ENCODE measurements at places on chromosomes 6 and 20. TPM values are rescaled to one million over a fixed set of nuclear protein-coding genes. Genes with fewer than 3 reads are reported as not detected.
A peak's percentile ranks its signal among the peaks of the same experiment; 100 is the strongest.

DNA sequence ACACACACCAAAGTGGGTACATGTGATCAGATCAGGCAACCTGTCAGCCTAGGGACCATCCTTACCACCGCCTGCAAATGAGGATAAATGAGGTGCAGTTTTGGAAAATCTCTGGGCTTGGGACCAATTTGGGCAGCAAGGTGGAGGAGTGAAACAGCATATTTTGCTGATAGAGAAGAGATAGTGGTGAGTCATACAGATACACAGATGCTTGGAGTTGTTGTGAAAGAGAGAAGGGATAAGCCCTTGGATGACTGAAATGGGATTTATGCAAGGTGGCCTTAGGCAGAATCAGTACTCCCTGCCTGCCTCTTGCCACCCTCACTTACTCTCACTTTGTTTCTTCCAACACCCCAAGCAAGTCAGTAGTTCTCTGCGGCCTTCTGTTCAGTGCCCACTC is 34.7 kb downstream of the BMP2 start:
- no peak for DNase-seq

GRCh38 chr6:143803769-143804568 is 39.2 kb upstream of the LTV1 start:
- DNase-seq, result no peak

- DNase-seq, result no peak
Measured at GRCh38 chr6:128572294-128572693, 51.9 kb upstream of the PTPRK start.

DNA sequence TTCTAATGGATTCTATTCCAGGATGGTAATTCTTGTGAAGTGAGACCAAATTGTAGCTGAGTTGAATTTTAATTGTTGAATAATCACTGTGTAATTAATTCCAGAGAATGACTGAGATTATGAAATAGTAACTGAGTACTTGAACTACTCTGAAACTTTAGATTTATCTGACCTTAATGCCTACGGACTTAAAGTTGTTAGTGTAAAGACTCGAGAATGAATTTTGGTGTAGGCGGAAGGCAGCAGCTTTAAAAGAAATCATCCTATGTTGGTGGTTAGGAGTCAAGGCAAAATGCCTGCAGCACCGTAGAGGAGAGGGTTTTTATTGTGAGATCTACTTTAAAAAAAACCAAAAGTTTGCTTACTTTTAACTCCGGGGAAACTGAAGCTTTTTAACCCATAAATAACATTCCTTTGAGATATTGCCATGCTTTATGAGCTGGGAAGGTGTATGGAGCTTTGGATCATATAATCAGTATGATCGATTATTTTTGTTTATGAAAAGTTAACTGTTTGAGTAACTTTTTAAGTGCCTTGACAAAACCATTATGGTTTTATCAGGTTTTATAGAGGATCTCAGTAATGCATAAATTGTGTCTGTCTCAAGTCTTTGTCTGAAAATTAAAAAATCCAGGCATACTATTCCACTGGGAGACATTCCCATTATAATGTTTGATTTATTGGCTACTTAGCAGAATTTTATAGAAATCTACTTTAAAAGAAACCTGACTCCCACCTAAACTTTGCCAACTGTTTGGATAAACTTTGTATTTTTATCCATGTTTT is 46.1 kb downstream of the MYO6 start:
- no peak for DNase-seq

GRCh38 chr20:46915575-46916257 is 21.1 kb downstream of the EYA2 start:
- DNase-seq, result no peak

DNA sequence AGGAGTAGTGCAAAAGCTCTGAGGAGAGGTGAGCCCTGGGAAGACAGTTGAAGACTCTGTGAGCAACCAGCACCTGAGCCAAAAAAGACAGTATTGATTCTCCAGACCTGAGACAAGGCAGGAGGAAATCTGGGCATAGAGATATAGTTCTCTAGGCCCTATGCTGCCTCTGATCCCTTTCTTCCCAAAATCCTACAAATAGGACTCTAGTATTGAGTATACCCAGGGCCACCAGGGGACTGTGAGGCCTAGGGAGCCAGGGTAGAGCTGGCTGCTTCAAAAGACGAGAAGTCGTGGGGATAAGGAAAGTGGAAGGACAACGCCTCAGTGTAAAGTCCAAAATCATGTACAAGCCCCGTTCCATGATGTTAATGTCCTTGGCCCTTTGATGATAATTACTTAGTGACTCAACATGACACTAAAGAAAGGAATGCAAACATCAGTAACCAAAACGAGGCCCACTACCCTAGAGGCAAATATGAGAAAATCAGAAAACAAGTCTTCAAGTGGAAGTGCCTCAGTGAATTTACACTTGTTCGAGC is 197.3 kb upstream of the PROKR2 start:
- no peak for DNase-seq

DNA sequence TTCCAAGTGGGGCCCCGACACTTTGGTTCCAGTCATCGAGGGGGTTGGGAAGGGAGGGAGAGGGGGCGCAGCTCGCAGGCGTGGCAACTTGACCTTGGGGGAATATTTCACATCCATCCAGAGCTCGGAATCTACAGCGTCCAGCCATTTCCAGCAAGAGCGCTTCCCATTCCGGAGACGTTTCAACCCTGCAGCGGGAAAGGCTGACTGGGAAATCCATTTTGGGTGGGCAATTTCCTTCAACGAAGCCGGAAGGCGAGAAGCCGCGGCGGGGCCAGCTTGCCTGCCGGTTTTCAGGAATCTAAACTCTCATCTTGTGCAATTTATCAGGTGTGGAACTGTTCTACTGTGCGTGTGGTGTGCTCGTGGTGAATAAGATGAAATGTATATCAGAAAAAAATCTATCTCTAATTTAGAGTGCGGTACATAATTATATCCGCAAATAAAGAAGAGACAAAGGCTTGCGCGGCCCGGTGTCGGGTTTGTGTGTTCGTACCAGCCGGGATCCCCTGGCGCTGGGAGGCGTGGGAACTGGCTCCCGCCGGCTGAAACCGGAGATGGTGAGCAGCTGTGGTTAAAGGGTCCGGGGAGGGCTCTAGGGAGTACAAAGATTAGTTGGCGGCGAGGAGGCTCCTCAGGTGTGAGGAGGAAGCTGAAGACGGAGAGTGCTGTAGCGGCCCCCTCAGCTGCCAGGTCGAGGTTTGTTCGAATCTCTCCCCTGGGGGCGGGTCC is 4.8 kb downstream of the SLC32A1 start:
- peak; percentile 20 for DNase-seq

- no peak for DNase-seq
Measured at GRCh38 chr6:117451671-117452070, 25.9 kb upstream of the ROS1 start.

GRCh38 chr6:28693033-28693750 is 167.5 kb downstream of the GPX5 start:
- DNase-seq, result no peak

The OGFR gene
- total RNA-seq, result 70.5 TPM

The CTAGE9 gene
- not detected for total RNA-seq

The ZC2HC1B gene
- total RNA-seq, result not detected

The DSP gene
- total RNA-seq, result not detected

All from naive thymus-derived CD4-positive, alpha-beta T cell (primary cell).